SHP77 (cell line): ENCODE measurements at places on chromosomes 11 and 22.

GRCh38 chr11:131737357-131737756 is 366.9 kb downstream of the NTM start:
- no peak for DNase-seq

GRCh38 chr11:130118165-130118564 is 41.4 kb upstream of the ST14 start:
- DNase-seq: no peak

DNA sequence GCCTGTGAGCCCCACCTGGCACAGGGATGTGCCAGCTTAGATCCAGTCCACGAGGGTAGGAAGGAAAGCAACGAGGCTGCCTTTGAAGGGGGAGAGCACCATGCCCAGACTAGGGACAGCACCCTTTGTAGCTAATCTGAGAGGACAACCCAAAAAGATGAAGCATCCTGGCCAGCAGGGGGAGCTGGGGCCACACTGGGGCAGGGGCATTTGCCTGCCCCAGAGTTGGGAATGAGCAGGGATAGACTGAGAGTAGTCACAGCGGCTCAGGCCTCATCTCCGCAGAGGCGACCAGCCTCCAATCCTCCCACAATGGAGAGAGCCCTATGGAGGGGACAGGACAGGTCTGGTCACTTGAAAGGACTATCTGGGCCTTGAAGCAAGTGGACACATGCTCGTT is 16.4 kb downstream of the LMO1 start:
- DNase-seq: no peak

DNA sequence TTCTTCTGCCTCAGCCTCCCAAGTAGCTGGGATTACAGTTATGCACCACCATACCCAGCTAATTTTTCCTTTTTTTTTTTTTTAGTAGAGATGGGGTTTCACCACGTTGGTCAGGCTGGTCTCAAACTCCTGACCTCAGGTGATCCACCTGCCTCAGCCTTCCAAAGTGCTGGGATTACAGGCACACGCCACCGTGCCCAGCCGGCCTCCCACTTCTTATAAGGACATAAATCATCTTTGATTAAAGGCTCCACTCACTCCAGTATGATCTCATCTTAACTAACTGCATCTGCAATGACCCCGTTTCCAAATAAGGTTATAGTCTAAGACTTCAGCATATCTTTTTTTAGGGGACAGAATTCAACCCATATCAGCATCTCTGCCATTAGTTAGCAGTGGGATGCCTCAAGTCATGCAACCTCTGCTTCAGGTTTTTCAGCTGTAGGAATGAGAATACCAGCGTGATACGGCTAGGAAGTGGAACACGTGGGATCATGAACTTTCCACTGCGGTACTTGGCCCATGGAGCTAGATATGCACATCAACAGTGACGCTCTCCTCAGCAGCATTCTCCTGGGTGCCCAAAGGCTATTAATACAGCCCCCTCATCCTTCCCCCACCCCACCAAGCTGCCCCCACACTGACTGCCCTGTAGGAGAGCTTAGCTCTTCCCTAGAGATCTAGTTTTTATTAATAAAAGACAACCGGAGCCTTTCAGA is 41.4 kb downstream of the MCHR1 start:
- no peak for DNase-seq

DNA sequence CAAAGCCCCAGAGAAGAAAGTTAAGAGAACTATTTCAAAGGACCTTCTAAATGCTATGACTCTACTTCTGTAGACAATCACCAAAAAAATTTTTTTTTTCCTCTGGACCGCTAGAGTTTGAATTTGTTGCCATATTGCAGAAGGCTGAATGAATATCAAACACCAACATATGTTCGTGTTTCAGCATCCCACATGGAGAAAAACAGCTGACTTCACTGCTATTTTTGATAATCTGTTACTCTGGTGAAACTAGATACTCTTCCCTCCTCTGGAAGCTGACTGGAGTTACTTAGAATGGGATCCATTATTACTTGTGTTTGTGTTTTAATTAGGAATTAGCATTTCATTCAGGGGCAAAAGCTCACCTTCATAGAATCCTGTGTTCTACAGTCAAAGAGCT is 447.0 kb downstream of the AASDHPPT start:
- no peak for DNase-seq

DNA sequence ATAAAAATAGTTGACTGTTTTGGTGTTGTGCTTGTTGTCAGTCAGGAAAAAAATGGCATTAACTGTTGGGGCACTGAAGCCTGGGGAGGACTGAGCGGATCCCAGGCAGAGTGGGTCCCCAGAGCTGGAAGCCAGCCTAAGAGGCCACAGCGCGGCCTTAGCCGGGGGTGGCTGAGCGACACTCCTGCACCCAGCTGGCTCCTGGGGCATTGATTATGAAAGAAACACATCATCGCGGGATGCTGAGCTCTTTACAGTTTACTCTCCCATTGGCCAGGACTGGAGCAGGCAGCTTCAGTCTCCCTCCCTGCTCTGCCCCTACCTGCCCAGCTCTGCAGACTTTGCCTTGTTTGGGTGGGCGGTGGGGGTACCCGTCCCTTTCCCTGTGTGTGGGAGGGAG is 121.5 kb downstream of the ST3GAL4 start:
- peak; percentile 13 for DNase-seq

DNA sequence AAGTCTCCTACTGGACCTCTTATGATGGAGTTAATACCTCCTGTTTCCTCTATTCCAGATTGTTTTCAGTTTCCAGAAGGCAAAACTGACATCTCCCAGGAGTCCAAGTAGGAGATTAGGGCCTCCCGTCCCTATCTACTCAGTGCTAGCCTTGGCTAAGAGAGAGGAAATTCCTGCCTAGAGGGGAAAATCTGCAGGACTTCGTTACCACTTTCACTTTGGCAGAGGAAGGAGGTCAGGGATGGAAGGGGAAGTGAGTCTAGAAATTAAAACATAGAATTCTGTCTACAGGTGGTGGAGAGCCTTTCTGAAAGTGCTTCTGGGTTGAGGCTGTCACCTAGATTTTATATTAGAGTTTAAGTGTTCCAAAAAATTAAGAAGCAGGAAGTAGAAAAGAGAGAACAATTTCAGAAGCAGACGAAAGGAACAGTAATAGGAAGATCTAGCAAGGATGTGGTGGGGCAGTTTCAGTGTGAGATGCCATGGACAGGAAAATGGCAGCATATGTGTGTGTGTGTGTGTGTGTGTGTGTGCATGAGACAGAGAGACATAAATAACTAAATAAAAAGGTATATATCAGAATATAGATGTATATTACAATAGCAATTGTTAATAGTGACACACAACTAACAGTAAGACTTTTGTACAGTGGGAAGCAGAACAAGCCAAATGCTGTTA is 2.4 kb upstream of the TRIM68 start:
- no peak for DNase-seq
